ENCODE measurements at places on chromosomes 1 and 21.

DNA sequence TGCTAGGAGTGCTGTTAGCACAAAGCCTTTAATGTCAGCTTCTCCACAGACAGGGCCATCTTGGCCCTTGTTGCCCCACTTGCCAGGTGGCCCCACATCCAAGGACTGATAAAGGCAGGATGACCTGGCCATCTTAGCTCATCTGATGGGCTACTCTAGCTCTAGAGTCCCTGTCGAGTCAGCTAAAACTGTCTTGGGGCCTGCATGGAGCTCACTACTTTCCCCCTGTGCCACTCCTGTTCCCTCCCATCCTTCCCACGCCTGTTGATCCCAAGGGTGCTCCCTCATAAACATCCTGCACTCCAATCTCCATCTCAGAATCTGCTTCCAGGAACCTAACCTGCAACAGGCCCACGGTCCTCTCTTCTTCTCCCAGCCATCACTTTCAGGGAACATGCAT, 652 bp upstream of the GPX7 start:
- DNase-seq, result no peak

- no peak for DNase-seq
These were observed 117.6 kb downstream of the KCNN3 start for GRCh38 chr1:154752273-154753030.

- no peak for DNase-seq
These were observed 82.3 kb downstream of the HMCN1 start for GRCh38 chr1:185816460-185816859.

- DNase-seq, result no peak
These were observed 611.2 kb upstream of the PLXNA2 start for GRCh38 chr1:208855403-208855802.

DNA sequence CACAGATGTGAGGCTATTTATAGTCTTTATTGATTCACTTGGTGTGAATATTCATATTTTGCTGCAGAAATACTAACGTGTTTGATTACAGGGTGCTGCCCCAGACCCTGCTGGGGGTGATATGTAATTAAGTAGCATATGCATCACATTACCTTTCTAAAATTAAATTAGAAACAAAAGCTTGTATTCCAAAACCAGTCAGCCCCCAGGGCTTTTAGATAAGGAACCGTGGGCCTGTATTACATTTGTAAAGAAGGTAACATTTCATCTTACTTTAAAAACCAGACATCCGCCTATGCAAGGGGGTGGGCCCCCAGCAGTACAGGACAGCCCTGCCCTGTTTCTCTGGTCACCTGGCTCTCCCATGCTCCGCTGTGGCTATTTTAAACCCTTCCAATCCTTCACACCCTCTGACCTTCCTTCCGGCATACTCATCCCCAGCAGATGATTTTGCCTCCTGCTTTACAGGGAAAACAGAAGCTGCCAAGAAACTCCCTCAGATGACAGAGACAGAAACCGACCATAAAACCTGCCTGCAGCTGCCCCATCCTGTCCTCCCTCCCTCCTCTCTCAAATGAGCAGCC, 22.0 kb upstream of the KCNC4 start:
- DNase-seq, result no peak

GRCh38 chr21:34800797-34801518, 132.2 kb downstream of the CLIC6 start:
- no peak for DNase-seq

DNA sequence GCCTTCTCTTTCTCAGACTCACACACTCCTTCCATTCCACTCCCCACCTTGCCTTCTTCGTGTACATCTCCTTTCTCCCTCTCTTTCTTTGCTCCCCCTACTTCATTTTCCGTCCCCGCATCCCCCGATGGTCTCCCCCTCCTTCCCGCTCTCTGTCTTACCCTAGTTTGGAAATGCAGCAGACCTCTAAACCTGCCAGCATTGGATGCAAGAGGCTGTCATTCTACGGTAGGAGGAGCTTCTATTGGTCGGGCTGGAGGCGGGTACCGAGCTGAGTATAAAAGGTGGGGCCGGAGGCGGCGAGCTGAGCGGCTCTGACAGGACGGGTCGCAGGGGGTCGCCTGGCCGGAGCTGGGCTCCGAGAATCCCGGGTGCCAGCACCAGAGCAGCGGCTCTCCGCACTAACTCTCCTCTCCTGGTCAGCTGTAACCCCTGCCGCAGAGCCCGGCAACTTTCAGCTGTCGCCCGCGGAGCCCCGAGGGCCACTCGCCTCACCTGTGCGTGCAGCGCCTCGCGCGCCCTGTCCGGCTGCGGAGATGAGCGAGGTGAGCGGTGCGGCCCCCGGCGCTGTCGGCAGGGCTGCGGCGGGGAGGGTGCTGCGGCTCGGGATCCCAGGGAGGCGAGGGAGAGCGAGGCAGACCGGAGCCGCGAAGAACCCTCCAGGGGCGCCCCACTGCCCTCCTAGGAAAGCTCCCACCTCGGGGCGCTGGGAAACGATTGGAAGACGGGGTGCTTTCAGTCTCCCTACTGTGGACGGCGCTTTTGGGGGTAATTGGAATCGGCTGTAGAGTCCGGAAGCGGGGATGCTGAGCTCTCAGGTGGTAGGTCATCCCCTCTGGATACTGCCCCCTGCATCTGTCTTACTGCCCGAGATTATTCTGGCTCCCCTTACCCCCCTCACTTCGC, at the start of gene PCP4L1:
PCP4L1 (plus strand) TSS at position 307 of the 906 bp plus-strand sequence; CDS start at position 537, 230 bp downstream.
- DNase-seq, result peak; percentile 4

GRCh38 chr21:45145146-45145545, 70.8 kb downstream of the ADARB1 start:
- DNase-seq, result no peak

DNA sequence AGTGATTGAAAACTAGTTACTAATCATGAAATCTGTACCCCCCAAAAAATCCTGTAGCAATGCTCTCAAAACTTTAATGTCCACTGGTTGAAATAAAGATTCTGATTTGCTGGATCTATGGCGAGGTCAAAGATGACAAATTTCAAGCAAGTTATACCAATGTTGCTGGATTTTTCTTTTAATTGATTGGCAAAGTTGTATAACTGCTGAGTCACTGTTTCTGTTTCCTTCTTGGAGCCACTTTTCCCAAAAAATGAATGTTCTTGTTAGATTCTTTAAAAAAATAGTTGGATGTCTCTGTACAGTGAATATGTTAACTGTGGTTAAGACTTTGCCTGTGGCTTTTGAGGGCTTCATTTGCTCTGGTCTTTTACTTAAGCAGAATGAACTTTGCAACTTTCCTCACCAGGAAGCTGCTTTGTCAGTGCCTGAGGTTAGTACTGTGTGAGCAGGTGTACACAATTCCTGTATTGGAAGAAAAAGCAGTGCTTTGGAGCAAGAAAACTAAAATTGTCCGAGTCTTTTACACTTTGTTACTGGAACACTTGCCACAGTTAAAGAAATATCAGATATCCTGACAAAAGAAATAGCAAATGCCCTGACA, 1211.9 kb downstream of the MRPL39 start:
- no peak for DNase-seq

- no peak for DNase-seq
These were observed 22.1 kb upstream of the EFNA1 start for GRCh38 chr1:155105604-155106011.

DNA sequence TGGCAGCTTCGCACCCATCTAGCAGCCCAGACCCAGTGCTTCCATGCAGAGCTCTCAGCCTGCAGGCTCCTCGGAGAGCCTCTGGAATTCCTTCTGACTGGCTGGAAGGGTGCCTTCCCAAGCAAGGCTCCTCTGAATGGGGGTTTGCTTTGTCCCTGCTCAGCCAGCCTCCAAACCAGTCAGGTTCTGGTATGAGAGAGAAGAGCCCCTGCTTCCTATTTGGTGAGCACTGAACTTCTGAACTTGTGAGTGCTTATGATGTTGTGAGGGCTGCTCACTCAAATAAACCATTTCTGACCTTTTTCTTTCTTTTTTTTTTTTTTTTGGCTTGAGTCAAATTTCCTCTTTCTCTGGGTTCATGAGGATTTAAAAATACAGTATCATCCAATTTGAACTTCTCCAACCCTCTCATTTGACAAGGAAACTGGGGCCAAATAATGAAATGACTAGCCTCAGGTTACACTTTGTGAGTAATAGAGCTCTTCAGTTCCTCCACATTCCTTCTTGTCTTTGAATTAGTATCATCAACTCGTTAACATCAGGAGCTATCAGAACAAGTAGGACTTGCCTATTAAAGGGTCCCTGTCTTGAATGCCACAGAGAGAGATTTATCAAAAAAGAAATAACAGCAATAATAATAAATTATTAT, 39.6 kb downstream of the GFI1 start:
- DNase-seq, result no peak

DNA sequence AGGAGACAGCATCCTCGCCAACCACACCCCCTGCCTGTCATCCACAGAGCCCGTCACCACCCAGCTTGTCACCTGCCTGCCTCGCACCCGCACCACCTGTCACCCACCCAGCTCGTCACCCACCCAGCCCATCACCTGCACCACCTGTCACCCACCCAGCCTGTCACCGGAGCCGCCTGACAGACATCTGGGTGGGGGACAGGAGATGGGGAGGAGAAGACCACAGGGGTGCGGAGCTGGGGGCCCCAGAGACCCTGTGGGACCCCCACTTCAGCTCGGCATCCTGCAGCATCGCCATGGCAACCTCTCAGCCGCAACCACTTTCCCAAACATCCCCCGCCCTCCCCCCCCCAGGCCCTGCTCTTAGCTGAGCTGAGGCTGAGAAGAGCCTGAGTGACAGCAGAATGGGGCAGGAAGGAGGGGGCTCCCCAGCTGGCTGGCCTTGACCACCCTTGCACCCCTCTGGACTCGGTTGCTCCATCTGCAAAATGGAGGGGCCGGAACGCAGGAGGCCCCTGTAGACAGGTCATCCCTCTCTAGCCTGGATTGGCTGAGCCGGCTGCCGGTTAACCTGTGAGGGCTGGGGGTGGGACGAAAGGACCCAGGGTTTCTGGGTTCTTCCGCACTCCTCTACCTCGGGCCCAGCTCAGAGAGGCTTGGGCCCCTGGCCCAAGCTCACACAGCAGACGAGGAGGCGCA, 11.6 kb downstream of the AHDC1 start:
- no peak for DNase-seq

- DNase-seq, result no peak
These were observed 4.2 kb upstream of the TFF3 start for GRCh38 chr21:42319376-42319775.

GRCh38 chr21:44871576-44872269, 1.8 kb downstream of the PTTG1IP start:
- no peak for DNase-seq

DNA sequence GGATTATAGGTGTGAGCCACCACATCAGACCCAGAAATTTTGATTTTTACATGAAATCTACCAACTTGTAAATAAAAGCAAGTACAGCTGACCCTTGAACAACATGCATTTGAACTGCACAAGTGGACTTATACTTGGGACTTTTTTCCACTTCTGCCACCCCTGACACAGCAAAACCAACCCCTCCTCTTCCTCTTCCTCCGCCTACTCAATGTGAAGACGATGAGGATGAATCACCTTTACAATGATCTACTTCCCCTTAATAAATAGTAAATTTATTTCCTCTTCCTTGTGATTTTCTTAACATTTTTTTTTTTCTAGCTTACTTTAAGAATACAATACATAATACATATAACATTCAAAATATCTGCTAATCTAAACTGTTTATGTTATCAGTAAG, 17.5 kb upstream of the YRDC start:
- no peak for DNase-seq

- DNase-seq, result no peak
These were observed 47.1 kb downstream of the PHACTR4 start for GRCh38 chr1:28416509-28417194.

- no peak for DNase-seq
These were observed 94.9 kb downstream of the NAV1 start for GRCh38 chr1:201633811-201634210.

DNA sequence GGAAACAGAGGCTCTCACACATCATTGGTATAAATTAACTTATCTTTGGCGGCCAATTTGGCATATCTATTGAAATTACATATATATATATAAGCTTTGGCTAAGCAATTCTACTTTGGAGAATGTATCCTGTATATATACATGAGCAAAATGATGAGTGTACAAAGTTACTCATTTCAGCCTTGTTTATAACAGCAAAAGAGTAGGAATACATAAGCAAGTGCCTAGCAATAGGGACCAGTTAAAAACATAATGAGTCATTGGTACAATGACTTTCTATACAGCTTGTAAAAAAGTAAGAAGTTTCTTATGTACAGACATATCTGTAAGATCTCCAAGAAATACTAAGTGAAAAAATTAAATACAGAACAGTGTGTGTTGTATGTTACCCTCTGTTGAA, 190.8 kb downstream of the LTN1 start:
- no peak for DNase-seq

DNA sequence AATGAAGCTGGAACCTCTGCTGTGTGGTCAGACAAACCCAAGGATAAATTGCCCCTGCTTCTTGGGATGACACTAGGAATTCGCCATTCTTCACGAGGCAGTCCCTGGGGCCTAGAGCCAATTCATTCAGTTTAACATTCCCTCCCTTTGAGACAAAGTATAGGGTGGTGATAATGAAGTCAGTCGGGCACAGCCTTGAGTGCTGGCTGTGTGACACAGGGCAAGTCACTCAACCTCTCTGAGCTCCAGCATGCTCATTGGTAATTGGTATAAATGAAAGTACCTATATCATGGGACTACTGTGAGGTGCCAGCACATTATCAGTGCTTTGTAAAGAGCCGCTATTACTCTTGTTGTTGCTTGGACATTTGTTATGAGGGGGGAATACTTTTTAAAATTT, 64.9 kb upstream of the DIRAS3 start:
- DNase-seq, result no peak

DNA sequence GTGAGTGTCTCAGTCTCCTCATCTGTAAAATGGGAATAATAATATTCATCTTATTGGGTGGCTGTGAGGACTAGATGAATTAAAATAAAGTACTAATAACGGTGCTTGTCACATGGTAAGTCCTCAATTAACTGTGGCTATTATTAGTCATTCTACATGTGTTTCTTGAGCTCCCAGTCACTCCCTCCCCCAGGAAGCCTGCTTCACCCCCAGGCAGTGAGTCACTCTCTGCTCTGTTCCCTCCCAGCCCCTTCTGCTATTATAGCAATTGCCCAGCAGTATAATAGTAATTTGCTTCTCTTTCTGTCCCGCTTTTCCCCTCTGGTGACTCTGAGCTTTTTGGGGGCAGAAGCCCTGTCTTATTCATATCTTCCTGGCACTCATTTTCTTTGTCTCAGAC, 102.0 kb downstream of the BEND5 start:
- DNase-seq, result no peak

DNA sequence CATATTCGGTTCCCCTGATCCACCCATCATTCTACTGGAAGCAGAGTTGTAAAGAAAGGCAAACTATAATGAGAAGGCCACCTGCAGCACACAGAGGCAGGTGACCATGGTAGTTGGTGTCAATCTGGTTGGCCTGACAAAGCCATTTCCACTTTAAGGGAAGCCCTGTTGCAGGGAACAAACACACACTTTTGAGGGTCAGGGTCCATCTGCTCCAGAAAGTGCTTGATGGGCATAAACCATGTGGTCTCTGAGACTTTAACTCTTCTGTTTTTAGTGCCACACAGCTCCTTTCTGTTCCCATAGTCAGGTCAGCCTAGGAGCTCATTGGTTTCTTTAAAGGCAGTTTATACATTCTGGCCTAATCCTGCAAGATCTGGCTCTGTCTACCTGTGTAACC, 17.5 kb upstream of the BOLA1 start:
- DNase-seq, result no peak

Data from C1 segment of cervical spinal cord (tissue), 14 donors.